ENCODE measurements at places on chromosomes 5 and 9.
A peak's percentile ranks its signal among the peaks of the same experiment; 100 is the strongest.

GRCh38 chr5:28903643-28904042 is 1865.3 kb upstream of the CDH9 start:
- DNase-seq: no peak
- no peak overlapping the region for H3K4me3 ChIP-seq

DNA sequence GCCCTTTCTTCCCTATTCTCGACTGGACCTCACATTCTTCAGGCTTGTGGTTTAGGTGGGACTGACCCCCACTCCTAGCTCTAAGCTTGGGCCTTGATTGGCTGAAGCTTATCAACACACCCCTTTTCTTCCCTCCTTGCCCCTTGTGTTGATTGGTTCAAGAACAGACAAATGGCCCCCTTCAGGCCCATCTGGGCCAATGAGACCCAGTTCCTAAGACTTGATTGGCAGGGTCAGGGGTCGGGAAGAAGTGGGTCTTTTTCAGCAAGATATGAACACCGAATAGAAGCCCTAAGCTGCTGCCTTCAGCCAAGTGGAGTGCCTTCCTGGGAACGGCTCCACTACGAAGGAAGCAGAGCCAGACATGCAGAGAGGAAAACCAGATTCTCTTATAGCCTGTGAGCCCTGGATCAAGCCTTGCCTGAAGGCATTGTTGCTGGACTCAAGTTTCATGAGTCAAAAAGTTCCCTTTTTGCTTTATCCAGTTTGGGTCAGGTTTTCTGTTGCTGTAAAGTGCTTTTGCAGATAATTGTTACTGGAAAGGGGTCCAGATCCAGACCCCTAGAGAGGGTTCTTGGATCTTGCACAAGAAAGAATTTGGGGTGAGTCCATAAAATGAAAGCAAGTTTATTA is 22.4 kb upstream of the NCS1 start:
- H3K36me3 ChIP-seq: no peaks in the 10 kb centered on the region
- peaks cover 3% of the 10 kb centered on the region for H3K27me3 ChIP-seq
- no peak overlapping the region for H3K4me3 ChIP-seq
- DNase-seq: no peak
- H3K4me1 ChIP-seq: no peaks in the 10 kb centered on the region

DNA sequence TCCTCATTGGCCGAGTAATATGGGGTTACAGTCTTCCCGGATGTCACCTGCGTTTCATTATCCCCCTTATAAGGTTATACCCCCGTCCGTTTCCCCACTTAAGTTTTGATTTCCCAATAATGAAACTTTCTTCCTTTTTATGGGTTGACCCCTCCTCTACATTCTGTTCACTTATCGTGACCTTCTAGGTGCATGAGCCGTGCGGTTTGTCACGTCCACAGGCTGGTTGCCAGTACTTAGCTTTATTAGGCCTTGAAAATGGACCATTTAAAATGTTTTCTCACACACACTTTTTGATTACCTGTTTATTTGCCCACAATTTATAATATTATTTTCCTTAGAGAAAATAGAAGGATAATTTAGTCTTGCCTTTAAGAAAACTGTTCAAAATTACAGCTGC is 111.5 kb downstream of the FAM174A start:
- H3K27me3 ChIP-seq: no peaks in the 10 kb centered on the region
- no peak overlapping the region for H3K4me3 ChIP-seq
- no peak for DNase-seq
- no peak overlapping the region for H3K27ac ChIP-seq
- no peaks in the 10 kb centered on the region for H3K36me3 ChIP-seq
- no peaks in the 10 kb centered on the region for H3K4me1 ChIP-seq

DNA sequence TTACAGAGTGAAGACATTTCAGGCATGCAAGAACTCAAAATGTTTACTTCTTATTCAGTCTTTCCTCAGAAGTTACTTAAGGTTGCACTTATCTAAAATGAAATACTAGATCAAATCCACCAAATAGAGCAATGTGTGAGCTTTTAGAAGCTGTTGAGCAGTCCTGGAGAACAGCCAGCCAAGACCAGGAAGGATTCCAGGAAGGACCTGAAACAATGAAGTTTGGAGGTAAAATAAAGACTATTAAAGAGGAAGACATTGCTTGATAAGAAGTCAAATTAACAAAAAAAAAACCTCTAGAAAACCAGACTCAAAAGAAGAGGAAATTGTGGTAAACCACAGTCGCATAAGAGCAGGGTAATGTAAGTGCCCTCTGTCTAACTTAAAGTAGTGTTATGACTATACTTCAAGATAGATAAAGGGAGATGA is 156.2 kb upstream of the S1PR3 start:
- DNase-seq: no peak
- H3K4me1 ChIP-seq: peaks cover 15% of the 10 kb centered on the region
- H3K4me3 ChIP-seq: no peak overlapping the region
- H3K36me3 ChIP-seq: no peaks in the 10 kb centered on the region
- peaks cover 45% of the 10 kb centered on the region for H3K27me3 ChIP-seq
- no peak overlapping the region for H3K27ac ChIP-seq

GRCh38 chr5:177607452-177608192 is 7.7 kb downstream of the B4GALT7 start:
- peaks cover 11% of the 10 kb centered on the region for H3K4me1 ChIP-seq
- peaks cover 10% of the 10 kb centered on the region for H3K36me3 ChIP-seq

DNA sequence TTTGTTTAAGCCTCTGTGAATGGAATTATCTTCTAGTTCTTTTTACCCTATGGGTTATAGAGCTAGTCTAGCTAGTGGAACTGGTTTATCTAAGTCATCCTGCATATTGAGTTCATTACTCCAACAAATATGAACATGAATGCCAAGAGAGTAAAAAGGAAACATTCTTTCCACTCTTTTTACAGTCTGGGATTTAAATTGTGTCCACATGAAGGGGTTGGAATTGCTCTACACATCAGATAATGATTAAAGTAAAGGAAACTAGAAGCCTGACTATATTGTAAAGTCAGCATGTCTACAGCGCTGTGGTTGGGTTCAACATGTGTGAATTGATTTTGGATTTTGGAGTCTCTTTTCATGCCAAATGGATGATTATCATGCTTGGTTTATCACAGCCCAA is 173.1 kb downstream of the CCDC171 start:
- no peak overlapping the region for H3K4me3 ChIP-seq
- no peaks in the 10 kb centered on the region for H3K27me3 ChIP-seq
- no peak for DNase-seq
- H3K36me3 ChIP-seq: no peaks in the 10 kb centered on the region
- H3K4me1 ChIP-seq: no peaks in the 10 kb centered on the region

GRCh38 chr9:124014956-124015660 is 3.5 kb downstream of the LHX2 start:
- peaks cover 54% of the 10 kb centered on the region for H3K4me1 ChIP-seq
- no peak overlapping the region for H3K27ac ChIP-seq
- H3K27me3 ChIP-seq: peaks cover 73% of the 10 kb centered on the region
- no peaks in the 10 kb centered on the region for H3K36me3 ChIP-seq

DNA sequence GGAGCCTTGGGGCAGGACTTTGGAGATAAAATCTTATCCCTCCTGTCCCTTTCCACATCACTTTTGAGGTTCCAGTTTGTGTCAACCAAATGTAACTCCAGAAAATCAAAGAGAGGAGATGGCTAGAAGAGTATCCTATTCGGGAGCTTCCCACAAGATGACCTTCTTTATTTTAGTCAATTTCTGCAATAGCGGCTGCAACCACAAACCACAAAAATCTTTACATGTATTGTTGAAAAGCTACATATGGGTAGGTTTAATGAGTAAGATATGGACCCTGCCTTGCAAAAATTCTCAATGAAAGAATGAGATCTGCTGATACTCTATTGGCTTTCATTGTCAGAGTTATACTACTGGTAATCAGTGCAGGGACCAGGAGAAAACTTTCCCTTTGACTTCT is 92.2 kb upstream of the MAMDC2 start:
- no peaks in the 10 kb centered on the region for H3K27me3 ChIP-seq
- no peak for DNase-seq
- H3K4me3 ChIP-seq: no peak overlapping the region
- no peaks in the 10 kb centered on the region for H3K36me3 ChIP-seq
- H3K27ac ChIP-seq: no peak overlapping the region
- H3K4me1 ChIP-seq: no peaks in the 10 kb centered on the region

DNA sequence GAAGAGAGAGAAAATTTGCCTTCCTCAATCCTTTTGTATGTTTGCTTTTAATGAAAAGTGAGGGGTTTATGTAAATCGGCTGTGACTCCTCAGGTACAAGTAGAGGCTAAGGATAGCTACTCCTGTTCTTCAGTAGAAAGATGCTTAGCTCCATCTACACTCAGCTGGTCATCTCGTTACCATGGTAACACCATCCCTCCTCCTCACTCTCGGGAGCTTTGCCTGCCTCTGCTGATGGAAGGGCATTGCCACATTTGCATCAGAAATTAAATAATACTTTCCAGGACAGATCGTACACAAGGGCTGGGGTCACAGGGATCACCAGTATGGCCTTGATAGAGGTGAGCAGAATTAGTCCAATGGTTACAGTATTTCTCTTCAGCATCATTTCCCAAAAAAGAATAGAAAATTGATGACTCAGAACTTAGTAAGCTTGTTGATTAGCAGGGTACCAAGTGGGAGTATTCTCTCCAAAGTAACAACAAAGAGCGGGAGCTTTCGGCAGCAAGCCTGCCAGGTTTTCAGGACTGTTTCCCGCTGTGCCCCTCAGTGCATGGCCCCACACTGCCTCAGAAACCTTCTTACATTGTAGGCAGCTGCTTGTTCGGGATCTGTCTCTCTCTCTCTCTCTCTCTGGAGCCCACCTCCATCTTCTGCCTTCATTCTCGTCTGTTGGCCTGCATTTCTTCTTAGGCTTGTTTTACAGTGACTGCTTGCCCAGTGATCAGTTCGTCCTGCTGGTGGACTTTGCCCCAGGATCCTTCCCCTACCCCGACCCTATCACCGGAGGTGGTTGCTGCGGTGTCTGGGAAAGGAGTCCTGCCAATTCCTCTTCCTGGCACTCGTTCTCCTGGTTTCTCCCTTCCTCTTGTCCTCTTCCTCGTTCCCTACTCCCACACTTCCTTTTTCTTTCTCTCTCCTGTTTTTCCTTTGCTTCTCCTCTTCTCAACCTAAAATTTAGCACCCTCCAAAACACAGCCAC is 51.9 kb upstream of the SNAPC3 start:
- no peak overlapping the region for H3K27ac ChIP-seq
- no peaks in the 10 kb centered on the region for H3K36me3 ChIP-seq
- H3K4me3 ChIP-seq: no peak overlapping the region
- no peak for DNase-seq

DNA sequence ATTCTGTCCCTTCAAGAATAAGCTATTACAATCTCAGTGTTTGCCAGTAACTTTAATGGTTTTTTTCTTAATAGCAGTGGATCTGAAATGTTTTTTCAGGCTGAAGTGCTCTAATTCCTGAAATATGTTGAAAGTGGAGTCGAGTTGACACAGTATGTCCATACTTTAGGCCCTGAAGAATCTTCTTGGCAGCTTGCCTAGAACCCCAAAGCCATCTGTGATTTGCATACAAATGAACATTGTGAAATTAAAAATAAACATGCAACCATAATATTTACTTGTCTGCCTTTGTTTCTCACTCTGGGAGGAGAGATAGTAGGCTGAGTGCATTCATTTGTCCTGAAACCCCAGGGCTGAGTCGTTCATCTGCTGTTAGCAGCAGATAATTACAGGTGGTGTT is 152.7 kb downstream of the ADCY2 start:
- H3K36me3 ChIP-seq: no peaks in the 10 kb centered on the region
- DNase-seq: no peak
- no peaks in the 10 kb centered on the region for H3K27me3 ChIP-seq
- H3K4me3 ChIP-seq: no peak overlapping the region
- no peak overlapping the region for H3K27ac ChIP-seq

GRCh38 chr5:133895979-133896845 is 72.2 kb downstream of the C5orf15 start:
- no peaks in the 10 kb centered on the region for H3K36me3 ChIP-seq
- no peak for DNase-seq
- H3K4me3 ChIP-seq: no peak overlapping the region
- no peak overlapping the region for H3K27ac ChIP-seq
- no peaks in the 10 kb centered on the region for H3K27me3 ChIP-seq

GRCh38 chr9:6680797-6681146 is 35.2 kb upstream of the GLDC start:
- peak overlapping the region; percentile 85 for H3K4me3 ChIP-seq
- H3K4me1 ChIP-seq: peaks cover 23% of the 10 kb centered on the region
- peak; percentile 60 for DNase-seq
- peak overlapping the region; percentile 96 for H3K27ac ChIP-seq

GRCh38 chr5:123753180-123753936 is 241.4 kb downstream of the CSNK1G3 start:
- H3K27ac ChIP-seq: no peak overlapping the region
- no peak for DNase-seq
- no peaks in the 10 kb centered on the region for H3K4me1 ChIP-seq
- no peaks in the 10 kb centered on the region for H3K36me3 ChIP-seq

GRCh38 chr9:137719194-137719593 is 100.4 kb downstream of the EHMT1 start:
- H3K4me3 ChIP-seq: no peak overlapping the region
- no peak overlapping the region for H3K27ac ChIP-seq
- no peaks in the 10 kb centered on the region for H3K27me3 ChIP-seq
- DNase-seq: no peak

DNA sequence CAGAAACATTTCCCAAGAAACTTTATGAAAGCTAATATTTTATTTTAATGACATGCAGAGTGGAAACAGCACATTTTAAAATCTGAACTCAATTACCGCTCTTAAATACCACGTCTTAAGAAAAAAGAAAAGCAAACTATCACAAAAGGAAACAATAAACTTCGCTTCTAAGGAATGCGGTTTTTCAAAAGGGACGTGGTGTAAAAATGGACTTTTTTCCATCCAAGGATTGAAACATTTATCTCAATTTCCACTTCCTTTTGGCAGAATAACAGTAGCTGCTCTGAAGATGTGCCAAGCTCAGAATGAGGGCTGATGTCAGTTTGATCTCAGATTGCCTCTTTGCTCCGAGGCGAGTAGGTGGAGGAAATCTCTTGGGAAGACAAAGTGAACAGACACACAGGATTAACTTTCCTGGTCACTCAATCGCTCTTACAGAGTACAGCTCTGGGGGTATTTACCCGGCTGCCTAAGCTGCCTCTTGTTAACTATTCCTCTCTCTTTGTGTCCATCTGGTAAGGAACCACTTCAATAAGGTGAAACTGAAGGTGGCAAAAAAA is 158.5 kb downstream of the TRPM6 start:
- H3K4me3 ChIP-seq: no peak overlapping the region
- no peaks in the 10 kb centered on the region for H3K36me3 ChIP-seq
- H3K4me1 ChIP-seq: no peaks in the 10 kb centered on the region
- DNase-seq: no peak

- H3K27ac ChIP-seq: no peak overlapping the region
- H3K4me3 ChIP-seq: peak overlapping the region; percentile 3
- no peaks in the 10 kb centered on the region for H3K27me3 ChIP-seq
- peaks cover 25% of the 10 kb centered on the region for H3K36me3 ChIP-seq
- H3K4me1 ChIP-seq: peaks cover 76% of the 10 kb centered on the region
Measured at GRCh38 chr9:33137781-33138264, 29.3 kb downstream of the B4GALT1 start.

- no peaks in the 10 kb centered on the region for H3K4me1 ChIP-seq
- H3K36me3 ChIP-seq: no peaks in the 10 kb centered on the region
- no peak overlapping the region for H3K4me3 ChIP-seq
- no peak for DNase-seq
Measured at GRCh38 chr5:21823076-21823574, 1030.0 kb downstream of the CDH12 start.

- H3K36me3 ChIP-seq: no peaks in the 10 kb centered on the region
- DNase-seq: no peak
- H3K4me1 ChIP-seq: no peaks in the 10 kb centered on the region
- no peak overlapping the region for H3K27ac ChIP-seq
Measured at GRCh38 chr5:102450313-102450990, 48.3 kb downstream of the SLCO6A1 start.
